ENCODE measurements at places on chromosomes 3 and 15.

DNA sequence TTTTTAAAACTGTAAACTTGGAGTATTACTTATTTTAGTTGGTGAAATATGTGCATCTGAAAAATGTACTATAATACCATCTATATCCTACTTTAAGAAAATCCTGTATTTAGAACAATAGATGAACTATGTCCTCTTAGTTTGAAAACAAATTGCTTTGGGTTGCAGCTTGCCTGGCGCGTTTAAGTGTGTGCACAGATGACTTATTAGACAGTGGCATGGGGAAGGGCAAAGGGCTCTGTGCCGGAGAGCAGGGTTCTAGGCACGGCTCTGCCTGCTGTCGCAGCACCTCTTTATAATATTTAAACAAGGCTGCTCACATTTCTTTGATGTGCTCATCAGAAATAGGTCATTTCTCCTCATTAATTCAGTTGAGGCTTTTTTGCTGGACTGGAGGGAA is 10.0 kb downstream of the PXK start:
- no peak for DNase-seq

DNA sequence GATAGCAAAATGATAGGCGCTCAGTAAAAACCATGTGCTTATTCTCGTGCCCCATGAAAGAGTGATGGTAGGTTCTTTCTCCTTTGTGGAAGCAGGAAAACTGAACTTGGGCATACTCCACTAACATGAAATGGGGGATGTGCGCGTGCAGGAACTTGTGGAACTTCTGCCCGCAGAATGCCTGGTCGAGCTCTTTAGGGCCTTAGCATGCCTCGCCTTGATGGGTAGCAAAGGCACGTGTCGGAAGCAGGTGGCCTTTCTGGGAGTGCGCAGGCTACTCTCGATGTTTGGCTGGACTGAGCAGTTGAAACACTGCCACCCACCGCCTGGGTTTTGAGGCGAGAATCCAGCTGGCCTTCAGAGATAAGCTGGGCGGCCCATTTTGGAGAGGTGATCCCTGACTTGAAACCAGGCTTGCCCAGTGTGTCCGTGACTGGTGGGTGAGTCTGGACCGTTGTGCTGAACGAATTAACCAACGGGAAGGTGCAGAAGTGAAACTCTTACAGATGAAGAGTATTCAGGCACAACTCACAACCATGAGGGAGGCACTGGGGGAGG is 842 bp downstream of the PCCB start:
- peak; percentile 35 for DNase-seq

DNA sequence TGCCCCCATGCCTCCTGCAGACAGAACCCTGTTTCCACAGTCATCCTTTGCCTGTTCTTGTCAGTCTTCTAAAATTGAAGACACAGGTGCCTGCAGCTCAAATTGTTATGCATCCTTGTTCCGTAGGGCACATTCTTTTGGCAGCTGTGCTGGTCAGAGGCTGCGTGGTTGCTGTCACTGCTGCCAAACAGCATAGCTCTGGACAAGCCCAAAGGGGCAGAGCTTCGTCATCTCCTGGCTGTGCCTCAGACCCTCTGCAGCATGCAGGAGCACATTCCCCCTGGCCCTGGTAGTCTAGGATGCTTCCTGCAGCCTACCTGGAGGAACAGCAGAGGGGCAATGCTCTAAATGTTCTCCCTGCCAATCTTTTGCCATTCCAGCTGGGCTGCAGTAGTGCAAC is 2.1 kb upstream of the FBXL22 start:
- DNase-seq, result no peak

- DNase-seq, result no peak
Measured at GRCh38 chr3:37737134-37737533, 124.5 kb upstream of the CTDSPL start.

DNA sequence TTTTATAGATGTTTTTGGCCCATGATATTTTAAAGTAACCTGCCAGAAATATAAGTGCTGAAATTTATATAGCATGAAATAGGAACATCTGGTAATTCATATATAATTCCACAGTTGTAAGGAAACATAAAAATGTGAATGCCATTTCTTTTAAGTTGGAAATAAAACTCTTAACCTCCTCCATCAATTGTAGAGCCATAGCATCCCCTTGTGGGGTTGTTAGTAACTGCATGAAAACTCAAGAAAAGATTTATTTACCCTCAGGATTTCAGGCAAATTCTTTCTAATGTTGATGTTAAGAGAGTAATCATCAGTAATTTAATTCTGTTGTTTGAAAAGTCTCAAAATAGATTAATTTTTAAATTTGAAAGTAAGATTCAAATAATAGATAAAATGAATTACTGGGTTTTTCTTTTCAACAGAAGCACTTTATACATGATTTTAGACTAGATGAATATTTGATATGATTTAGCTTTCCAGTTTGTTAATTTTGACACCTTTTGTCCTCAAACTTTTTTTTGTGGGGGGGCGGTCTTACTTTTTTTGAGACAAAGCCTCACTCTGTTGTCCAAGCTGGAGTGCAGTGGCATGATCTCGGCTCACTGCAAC is 74.7 kb downstream of the RASA2 start:
- peak; percentile 69 for DNase-seq

DNA sequence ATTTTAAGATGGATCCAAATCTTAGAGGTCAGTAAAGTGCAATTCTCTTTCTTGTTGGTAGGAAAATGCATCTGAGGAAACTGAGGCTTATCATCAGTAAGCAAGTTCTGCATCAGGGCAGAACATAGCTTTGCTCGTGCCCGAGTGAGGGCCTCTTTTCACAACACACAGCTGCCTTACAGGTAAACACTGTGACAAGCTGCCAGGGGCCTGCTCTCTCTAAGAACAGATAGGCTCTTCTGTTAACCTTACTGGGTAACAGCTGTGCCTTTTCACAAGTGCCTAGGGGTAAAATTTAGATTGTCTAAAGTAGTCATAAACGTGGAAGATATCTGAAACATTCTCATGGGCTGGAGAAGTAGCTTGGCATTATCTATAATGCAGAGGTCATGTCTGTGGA is 118.1 kb downstream of the C3orf38 start:
- no peak for DNase-seq

DNA sequence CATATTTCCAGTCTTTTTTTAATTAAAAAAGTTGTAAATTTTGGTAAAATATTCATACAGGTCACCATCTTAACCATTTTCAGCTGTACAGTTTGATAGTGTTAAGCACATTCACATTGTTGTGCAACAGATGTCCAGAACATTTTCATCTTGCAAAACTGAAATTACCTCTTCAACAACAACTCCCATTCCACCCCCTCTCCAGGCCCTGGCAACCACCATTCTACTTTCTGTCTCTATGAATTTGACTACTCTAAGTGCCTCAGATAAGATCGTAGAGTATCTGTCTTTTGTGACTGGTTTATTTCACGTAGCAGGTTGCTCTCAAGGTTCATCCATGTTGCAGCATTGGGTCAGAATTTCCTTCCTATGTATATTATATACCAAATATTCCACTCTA is 76.0 kb downstream of the SLCO3A1 start:
- no peak for DNase-seq

DNA sequence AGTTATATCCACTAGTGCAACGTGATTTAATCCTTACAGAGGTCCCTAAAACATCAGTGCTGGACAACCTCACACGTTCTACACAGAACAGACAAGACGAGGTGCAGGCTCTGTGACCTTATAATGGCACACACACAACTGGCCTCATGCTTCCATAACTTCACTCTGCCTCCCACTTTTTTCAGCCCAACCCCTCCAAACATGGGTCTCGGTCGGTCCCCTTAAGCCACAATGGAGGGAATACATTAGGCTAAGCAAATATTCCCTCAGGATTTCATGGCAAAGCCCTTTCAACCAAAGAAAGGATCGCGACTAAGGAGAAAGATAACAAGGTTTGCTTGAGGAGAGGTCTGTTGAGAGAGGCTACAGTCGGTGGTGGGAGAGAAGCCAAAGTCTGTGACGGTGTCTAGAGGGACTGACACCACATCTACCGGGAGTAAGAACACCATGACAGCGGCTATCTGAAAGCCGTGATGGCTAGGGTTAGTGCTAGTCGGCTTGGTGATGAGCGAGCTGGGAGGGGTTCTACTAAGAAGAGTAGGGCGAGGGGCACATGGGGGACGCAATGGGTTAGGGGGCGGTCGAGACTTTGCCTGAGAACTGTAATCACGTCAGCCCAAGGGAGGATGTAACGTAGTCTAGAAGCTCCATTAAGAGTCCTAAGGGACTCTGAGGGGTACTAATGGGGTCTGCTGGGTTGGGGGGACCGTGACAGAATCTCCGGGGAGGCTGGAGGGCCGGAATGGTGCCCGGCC is 1.0 kb downstream of the MYO9A start:
- peak; percentile 36 for DNase-seq

All from iris pigment epithelial cell (primary cell).